Activated CD4-positive, CD25-positive, alpha-beta regulatory T cell (primary cell): ENCODE measurements at places on chromosomes 4 and X.

DNA sequence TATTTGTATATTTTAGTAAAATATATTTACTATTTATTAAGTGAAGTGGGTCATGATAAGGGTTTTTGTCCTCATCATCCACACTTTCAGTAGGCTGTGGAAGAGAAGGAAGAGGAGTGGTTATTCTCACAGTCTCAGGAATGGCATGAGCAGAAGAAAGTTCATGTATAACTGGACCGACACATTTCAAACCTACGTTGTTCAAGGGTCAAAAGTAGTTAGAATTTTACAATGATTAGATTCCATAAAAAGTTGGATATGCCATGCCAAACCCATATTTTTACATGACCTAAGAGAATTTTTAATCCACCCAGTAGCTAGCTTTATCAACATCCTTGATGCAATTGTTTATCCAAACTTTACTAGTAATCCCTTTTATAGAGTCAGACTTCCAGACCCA is 15.6 kb upstream of the MAGEA8 start:
- no peak for DNase-seq

DNA sequence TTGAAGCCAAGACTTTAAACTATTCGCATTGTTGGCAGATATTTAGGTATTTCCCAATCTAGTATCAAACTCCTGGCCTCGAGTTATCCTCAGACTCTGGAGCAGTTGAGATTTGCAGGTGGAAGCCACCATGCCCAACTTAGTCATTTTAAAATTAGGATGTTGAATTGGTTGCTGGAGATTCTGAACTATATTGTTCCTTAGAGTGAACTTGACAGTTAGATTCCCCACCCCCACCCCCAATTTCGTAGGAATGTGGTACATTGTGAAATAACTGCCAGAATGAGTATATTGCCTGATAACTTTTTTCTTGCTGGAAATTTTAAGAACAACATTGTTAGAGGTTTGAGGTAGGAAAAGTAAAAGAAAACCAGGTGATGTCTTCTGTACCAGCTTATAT is 2.3 kb downstream of the NOCT start:
- no peak for DNase-seq

DNA sequence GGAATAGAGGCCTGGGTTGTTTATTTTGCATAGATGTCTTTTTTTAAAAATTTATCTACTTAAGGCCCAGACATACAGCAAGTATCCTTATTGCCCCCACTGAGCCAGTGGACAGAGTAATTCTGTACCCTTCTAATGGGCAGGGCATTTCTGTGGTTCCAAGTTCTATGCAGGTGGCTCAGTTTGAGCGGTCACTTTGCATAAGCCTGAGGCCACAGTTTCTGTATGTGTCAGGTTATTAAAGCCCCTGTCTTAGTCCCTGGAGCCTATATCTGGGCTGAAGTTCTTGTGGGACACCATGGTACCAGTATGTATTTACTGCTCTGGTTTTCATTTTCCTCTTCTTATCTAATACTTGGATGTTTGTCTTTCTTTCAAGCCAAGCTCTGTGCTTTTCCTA is 168.8 kb downstream of the MID1IP1 start:
- DNase-seq, result no peak

GRCh38 chr4:11635342-11635741 is 206.6 kb upstream of the HS3ST1 start:
- DNase-seq, result no peak

DNA sequence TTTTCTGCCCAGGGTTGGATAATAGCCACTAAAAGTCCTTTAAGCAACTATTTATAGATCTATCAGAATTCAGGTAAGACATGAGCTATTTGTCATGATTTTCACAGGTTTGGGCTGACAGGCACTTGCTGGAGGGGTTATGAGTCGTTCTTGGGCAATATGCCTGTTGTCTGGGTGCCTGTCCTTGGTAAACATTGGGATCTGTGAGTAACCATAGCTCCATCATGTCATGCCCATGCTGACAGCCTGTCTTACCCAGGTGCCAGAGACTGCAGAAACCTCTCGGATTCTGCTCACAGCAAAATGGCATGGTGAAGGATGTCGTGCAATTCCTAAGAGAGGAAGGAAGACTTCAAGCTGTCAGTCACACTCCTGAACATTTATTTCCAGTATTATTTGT is 116.0 kb upstream of the PUDP start:
- DNase-seq, result no peak

- no peak for DNase-seq
Observed at GRCh38 chr4:166459621-166460020, 586.6 kb downstream of the TLL1 start.

- no peak for DNase-seq
Observed at GRCh38 chr4:5469861-5470260, 238.5 kb downstream of the EVC2 start.

- no peak for DNase-seq
Observed at GRCh38 chr4:95155759-95156451, 392.9 kb downstream of the UNC5C start.

- no peak for DNase-seq
Observed at GRCh38 chr4:76526585-76526990, 91.6 kb downstream of the SHROOM3 start.

DNA sequence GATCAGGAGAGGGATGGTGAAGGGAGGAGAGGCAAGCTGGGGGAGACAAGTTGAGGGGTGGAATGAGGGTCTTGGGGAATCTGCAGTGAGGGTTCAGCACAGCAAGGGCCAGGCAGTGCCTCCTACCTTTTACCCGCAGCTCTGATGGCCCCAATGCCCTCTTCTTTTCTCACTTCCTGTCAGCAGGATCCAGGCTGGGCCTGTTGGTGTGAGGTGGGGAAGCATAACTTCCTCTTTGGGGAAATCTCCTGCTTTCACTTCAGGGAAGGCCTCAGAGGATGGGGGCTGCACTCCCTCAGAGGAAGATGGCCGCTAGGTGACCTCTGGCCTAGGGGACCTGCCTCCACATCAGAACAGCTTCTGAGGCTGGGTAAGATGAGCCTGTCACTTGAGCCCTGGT is 36.5 kb downstream of the EFNB1 start:
- no peak for DNase-seq
